ENCODE measurements at places on chromosomes 12 and 14.

DNA sequence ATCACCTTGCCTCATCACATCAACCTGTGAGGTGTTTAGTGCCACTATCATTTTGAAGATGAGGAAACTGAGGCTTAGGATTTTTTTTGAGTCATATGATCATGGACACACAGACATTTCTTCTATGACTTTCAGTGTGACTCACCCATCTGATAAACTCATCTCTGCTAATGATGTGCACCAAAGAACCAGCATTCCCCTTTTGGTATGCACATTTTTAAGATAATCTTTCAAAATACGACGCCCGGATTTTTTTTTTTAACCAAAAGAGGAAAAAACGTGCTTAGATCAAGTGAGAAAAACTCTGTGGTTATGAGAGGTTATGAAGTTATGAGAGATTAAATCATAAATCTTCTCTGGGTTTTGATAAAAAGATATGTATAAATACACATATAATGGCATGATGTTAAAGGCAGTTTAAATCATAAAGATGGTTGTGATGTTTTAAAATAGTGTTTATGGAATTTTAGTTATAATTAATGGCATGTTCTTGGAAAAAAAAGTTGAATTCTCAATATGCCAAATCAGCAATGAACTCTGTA, 948.1 kb downstream of the TMTC2 start:
- DNase-seq, result no peak

DNA sequence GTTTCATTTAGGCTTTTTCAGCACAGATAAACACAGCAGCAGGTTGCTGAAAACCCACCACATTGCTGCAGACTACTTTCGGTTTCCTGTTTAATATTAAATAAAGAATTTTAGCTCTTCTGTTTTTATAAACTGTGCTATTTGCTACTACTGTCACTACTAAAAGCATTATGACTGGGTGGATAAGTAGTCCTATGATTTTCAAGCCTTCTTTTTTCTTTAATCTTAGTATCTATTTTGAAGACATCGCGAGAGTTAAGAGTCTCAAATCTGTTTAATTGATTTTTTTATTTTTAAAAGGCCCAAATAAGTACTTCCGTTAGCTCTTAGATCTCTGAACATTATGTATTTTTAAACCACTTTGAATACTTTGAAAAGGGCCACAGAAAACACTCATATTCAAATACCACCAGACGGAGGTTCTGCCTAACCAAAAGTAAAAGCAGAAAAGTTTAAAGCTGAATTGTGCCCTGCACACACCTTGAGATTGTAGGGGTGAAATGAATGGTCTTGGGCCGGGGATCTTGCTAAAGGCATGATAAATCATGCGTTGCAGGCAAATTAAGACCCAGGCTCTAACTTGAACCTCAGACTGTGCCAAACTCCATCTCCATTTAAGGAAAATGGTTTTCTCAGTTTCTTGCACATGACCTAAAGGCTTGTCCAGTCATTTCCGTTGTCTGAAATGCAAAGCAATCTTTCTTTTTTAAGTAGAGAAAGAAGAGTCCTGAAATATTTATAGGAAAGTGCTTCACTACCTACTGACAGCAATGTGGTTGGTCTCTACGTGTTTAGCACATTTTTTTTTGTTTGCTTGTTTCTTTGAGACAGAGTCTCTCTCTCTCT, 13.6 kb upstream of the FOXN3 start:
- peak; percentile 31 for DNase-seq

- no peak for DNase-seq
Measured at GRCh38 chr12:126117502-126117901, 1052.3 kb downstream of the AACS start.

- DNase-seq, result no peak
Measured at GRCh38 chr14:68891851-68892660, 87.0 kb downstream of the ACTN1 start.

GRCh38 chr14:58297412-58297761, 968 bp upstream of the ARID4A start:
- DNase-seq, result no peak

- DNase-seq, result no peak
Measured at GRCh38 chr12:120804428-120804827, 78.8 kb downstream of the ACADS start.

GRCh38 chr12:4710113-4710512, 10.1 kb upstream of the GALNT8 start:
- no peak for DNase-seq

DNA sequence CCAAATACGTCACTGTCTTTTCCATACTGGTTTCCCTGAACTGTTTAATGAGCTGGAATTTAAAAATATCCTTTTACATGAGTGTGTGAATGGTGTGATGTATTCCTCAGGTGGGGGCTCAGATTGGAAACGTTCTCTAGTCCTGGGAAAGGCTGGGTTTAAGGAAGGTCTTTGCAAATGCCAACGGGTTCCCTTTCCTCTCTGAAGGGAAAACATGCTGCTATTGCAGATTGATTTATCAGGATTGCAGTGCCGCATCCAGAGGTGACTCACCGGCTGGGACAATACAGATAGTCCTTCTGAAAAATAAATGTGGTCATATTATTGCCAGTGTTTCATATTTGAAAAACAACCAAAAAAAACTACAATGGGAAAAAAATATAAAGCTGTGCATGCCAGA, 193.1 kb upstream of the FLRT2 start:
- DNase-seq, result no peak

DNA sequence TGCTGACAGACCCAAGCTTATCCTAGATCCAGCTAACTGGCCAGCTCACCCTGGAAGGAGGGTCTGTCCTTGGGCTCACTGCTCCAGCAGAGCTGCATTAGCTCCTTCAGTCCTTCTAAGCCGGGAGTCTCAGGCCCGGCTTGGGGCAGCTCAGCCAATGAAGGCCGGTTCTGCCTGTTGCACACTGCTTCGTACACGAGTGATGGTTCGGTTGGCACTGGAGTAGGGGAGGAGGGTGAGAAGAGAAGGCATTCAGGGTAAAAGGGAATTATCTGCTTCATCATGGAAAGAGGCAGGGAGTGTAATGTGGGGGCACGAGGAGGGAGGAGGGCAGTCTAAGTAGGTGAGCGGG, 2.0 kb downstream of the RIPK3 start:
- DNase-seq, result no peak

- no peak for DNase-seq
Measured at GRCh38 chr12:48631071-48631470, 51.0 kb downstream of the KANSL2 start.

DNA sequence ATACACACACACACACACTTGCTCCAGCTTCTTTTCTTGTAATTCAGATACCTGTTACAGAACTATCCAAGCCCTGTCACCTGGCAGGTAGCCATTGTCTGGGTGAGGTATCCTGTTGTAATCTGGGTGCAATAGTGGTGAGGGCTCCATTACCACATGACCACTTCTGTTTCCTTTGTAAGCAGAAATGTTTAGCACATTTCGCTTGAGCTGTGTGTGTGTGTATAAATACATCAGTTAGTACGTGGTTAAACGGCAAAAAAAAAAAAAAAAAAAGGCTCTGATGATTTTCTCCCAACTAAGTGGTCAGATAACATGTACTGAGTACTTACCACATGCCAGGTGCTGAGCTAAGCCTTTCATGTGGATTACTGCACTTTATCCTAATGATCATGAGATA, 129.3 kb upstream of the SSTR1 start:
- DNase-seq, result no peak

- no peak for DNase-seq
Measured at GRCh38 chr12:19045426-19045825, 84.1 kb upstream of the PLEKHA5 start.

DNA sequence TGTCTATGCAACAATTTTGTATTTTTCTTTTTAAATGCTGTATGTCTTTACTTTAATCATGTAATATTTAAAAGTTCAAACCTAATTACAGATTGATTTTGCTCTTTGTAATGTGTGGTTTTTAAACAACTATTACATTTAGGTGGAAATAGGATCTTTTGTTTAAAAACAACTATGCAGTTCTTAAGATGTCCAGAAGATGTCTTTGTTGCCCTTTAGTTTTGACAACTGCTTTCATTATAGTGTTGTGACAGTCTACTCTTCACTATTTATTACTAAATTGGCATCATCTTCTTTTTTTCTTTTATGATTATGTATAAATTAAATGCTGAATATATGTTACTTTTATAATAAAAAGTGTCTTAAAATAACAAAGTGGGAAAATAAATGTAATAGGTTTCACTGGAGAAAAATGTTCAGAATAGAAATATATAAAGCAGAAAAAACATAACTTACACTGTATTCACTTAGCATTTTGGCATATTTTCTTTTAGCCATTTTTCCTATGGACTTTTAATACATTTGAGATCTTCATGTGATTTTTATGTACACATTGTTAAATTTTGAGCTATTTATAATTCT, 27.1 kb upstream of the PCNX4 start:
- no peak for DNase-seq

GRCh38 chr12:79023261-79023660, 158.7 kb downstream of the SYT1 start:
- no peak for DNase-seq

GRCh38 chr14:51575349-51576116, 76.2 kb upstream of the FRMD6 start:
- DNase-seq, result no peak

GRCh38 chr12:5898874-5899273, 46.2 kb downstream of the ANO2 start:
- DNase-seq, result no peak

All from stimulated activated CD4-positive, alpha-beta T cell treated with anti-CD3 and anti-CD28 coated beads, Interleukin-1b, Interleukin-23, amount 100 ng/mL, for 24 hours (primary cell).